Muscle of back (tissue), 13 donors: ENCODE measurements at places on chromosomes 3 and 15.

- no peak for DNase-seq
Observed at GRCh38 chr3:172859041-172859440, 108.5 kb downstream of the ECT2 start.

DNA sequence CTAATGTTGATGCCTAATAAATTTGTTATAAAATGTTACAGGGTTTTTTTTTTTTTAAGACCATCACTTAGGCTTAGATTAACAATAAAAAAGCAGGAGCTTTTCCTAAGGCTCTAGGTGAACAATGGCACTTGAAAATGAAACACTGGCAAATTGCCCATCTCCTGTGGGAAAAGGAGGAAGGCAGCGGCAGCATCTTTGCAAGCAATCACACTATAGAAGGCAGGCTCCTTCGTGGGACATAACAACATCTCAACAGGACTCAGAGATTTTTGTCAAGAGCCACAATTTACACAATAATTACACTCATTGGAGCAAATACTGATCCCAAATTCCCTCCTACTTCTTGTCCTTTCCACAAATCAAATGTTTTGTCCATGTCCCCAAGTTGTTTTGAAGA is 646.7 kb downstream of the ROBO2 start:
- DNase-seq, result no peak

- DNase-seq, result peak; percentile 27
Observed at GRCh38 chr3:155488671-155489070, 195.2 kb upstream of the STRIT1 start.

DNA sequence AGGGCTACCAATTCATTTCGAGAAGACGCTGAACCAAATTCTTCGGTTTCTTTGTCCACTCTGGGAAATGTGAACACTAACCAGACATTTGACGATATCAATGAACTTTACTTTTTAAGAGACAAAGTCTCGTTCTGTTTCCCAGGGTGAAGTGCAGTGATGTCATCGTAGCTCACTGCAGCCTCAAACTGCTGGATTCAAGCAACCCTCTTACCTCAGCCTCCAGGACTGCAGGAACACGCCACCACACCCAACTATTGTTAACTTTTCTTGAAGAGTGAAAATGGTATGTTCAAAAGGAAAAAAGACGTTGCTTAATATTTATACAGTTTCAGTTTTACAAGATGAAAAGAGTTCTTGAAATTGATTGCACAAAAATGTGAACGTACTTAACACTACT is 30.6 kb downstream of the MB21D2 start:
- peak; percentile 23 for DNase-seq

DNA sequence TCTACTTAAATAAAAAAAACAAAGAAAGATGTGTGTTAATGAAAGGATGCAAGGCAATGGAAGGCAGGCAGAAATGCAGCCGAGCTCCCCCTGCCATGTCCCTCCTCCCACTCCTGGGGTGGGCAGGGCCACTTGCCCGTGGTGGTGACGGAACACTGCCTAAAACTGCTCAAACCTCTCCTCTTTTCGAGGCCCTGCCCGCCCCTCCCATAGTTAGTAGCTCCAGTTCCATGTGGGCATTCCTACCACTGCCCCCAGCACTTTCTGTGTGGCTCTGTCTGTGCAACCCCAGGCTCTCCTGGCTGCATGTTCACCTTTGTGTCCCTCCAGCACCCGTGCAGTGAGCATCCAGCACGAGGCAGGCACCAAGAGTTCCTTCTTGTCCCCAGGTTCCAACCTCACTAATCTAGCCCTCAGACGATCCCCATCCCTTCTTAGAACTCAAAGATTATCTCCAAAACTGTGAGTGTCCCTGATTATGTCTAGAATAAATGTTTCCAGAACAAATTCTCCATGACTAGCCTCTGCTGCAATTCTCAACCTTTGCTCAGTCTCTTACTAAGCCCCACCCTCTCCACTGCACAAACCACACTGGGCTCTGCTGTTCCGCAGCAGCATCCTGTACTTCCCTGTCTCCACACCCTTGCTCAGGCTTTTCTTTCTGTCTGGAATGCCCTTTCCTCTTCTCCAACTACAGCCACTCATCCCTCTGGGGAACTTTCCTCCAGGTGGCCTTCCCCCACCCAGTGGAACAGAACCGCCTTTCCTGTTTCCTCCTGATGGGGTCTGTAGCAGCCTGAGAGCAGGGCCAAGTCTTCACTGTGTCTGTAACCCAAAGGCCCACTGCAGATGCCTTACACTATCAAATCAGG is 32.6 kb upstream of the SPTBN5 start:
- DNase-seq, result no peak

- DNase-seq, result no peak
Observed at GRCh38 chr15:80730926-80731325, 35.8 kb downstream of the ABHD17C start.

DNA sequence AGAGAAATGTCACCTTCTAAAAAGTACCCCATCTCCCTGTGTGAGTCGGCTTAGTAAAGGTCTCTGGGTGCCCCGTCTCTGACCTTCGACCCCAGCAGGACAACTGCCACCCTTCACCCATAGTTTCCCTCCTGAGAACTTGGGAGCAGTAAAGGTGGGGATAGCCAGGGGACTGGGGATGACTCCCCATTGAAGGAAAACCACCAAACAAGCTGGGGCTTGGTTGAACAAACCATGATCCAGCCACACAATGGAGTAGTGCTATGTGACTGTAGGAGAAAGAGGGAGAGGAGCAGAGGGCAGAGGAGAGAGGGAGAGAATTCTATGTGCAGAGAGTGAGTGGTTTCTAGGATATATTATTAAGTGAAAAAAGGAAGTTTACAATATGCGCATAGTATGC is 33.7 kb downstream of the IDH3A start:
- no peak for DNase-seq

GRCh38 chr3:133930341-133930933 is 34.8 kb upstream of the RAB6B start:
- DNase-seq, result peak; percentile 73

DNA sequence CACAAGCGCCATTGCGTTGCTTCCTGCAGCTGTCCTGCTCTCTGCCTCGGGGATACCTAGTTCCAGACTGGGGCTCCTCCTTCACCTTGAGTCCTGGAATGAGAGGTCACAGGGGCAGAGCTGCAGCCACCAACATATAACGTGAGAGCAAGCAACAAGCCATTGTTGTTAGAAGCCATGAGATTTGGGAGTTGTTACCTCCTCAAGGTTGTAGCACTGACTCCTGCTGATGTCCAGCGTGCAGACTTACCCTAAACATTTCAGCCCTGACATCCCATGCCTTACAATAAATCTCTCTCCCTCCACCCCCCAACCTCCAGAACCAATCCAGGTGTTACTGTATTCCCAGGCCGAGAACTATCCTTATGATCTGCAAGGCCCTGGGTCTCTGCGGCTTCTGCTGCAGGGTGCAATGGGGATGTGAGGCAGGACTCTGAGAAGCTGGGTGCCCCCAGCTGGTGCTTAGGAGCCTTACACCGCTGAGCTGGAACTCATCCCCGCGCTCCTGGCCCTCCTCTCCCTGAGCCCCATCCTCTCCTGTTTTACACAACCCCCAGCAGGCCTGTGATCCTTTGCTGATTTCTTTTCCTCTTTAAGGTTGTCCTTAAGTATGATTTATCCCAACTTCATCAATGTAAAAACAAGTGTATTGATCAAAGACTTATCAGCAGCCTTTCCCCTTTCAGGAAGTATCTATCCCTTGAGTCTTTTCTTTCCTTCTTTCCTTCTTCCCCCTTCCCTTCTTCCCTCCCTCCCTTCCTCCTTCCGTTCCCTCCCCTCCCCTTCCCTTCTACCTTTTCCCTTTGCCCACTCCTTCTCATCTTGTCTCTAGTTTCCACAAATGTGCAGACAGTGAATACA is 84.2 kb upstream of the ABHD2 start:
- DNase-seq, result peak; percentile 31

GRCh38 chr15:55546718-55547117 is 38.7 kb upstream of the DNAAF4 start:
- DNase-seq, result no peak

GRCh38 chr3:77189684-77190083 is 149.8 kb downstream of the ROBO2 start:
- DNase-seq, result no peak

GRCh38 chr15:49045751-49046219 is 461 bp downstream of the SECISBP2L start:
- DNase-seq, result no peak

DNA sequence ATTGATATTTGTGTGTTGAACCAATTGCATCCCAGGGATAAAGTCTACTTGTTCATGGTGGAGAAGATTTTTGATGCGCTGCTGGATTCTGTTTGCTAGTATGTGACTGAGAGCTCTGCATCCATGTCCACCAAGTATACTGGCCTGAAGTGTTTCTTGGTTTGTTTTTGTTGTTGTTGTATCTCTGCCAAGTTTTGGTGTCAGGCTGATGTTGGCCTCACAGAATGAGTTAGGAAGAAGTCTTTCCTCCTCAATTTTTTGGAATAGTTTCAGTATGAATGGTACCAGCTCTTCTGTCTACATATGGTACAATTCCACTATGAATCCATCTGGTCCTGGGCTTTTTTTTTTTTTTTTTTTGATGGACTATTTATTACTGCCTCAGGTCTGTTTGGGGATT is 50.9 kb upstream of the OSTN start:
- DNase-seq, result no peak

DNA sequence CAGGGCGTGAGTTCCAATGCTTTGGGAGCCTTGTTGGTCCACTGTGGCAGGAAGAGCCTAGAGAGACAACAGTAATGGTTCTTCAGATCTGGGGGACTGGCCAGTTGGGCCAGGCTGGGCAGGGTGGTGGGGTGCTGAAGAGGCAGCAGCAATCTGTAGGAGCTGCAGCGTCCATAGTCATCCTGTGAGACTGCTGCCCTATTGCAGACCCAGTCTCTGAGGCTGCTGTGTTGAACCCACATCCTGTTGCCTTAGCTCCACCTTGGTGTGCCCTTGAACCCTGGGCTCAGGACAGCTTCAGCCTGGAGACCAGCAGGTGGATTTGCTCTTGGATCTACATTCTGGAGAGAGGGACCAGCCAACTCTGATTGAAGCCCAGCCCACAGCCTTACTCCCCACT is 23.6 kb upstream of the ETV5 start:
- no peak for DNase-seq

DNA sequence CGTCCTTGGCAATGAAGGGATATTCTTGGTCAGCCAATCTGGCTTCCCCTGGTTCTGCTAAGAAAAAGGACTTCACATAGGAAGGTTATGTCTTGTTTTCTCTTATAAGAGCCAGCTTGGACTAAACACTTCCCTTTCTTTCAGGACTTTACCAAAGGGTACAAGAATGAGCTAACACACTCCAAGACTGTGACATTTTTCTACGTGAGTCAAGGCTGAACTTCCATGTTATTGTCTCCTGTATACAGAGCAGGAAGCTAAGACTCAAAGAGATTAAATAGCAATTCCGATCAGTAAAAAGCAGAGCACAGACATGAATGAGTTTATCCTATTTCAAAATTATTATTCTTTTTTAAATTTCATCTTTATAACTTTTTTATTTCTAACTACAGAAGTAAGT is 63.3 kb upstream of the STT3B start:
- no peak for DNase-seq

DNA sequence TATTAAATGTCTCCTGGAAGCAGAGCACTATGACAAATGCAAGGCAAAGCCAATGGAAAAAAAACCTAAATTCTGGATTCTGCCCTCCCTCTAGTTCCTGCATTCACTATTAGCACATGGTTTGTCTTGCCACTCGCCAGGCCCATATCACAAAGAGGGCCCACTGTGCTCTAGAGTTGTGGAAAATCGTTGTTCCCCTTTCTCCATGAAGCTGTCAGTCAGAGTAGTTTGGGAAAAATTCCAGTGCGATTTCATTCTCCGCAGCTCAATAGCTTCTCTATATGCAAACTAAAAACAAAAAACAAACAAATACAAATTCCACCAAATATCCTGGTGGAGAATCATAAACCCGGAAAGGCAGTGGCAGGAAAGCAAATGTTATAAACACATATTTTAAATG is 77.3 kb downstream of the RORA start:
- no peak for DNase-seq

GRCh38 chr3:39113291-39113690 is 5.8 kb downstream of the TTC21A start:
- no peak for DNase-seq

DNA sequence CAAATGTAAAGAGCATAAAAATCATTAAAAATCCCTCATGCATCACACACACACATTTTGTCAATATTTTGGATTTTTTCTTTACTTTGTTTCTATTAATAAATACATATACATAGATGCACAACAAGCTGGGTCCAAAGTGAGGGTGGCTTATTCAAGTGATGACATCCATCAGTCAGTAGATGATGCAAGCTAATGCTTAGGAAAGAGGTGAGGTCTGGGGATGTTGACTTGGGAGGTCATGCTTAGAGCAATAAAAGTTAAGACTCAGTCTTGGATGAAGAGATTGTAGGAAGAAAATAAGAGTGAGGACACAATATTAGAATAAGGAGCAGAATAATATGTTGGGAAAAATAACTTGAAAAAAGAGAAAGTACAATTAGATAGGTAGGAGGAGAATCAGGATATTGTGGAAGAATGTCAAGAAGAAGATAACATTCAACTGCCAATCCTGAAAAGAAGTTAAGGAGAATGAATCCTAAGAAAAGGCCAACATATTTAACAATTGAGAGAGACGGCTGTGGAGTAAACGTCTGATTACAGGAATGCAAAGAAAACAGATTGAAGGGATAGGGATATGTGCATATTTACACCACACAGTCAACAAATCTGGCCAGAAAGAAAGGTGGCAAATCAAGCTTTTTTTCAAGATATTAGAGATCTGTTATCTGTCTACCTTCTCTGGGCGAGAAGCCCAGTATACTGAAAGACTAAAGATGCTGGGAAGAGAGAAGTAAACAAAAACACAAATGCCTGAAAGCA is 111.0 kb upstream of the TJP1 start:
- no peak for DNase-seq

DNA sequence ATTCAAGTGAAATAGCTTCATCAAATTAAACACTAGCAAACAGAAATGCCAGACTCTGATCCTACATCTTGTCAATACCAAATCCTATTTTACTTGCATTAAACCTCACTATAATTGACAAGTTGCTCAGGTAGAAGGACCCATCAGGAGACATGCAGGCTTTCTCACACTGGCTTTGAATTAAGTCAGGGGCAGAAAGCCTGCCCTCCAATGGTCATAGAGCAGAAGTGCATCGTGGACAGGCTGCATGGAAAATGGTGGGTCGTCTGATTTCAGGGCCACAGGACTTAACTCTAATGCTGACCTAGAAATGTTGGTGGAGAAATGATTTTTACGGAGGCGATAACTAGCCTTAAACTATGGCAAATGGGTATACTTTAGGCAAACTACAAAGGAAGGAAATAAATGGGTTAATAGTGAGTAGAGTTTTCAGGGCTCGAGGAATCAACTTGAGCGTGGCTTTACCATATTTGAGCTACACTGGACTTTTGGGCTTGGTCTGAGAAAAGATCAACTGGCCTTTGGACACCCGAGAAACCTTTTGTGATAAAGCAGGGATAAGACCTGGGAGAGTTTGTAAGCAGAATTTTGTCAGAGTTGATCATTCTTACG is 283.9 kb downstream of the GRM7 start:
- no peak for DNase-seq

- DNase-seq, result no peak
Observed at GRCh38 chr3:65194047-65194714, 506.4 kb upstream of the ADAMTS9 start.
